M059J (cell line): ENCODE measurements at places on chromosomes 12 and 14. TPM values are rescaled to one million over a fixed set of nuclear protein-coding genes. Genes with fewer than 3 reads are reported as not detected.

DNA sequence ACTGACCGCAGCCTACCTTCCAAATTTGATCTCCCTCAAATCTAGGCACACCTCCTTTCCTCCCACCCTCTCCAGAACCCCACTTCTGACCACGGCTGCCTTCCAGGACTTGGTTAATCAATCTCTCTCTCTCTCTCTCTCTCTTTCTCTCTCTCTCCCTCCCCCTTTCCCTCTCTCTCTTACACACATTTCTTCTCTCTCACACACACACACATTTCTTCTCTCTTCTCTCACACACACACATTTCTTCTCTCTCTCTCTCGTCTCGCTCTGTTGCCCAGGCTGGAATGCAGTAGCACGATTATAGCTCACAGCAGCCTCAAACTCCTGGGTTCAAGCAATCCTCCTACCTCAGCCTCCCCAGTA is 521 bp upstream of the GMFB start:
- no peak for DNase-seq

GRCh38 chr12:50723865-50724264 is 40.0 kb upstream of the ATF1 start:
- no peak for DNase-seq

GRCh38 chr14:51401272-51401671 is 161.2 kb downstream of the TMX1 start:
- DNase-seq: peak; percentile 48

Gene NR4A1
- 0.84 and 2.5 TPM in 2 replicates for total RNA-seq

Gene NTF3
- 1.5 and 1.7 TPM in 2 replicates for total RNA-seq

Gene TAS2R50
- total RNA-seq: 0.25 TPM in 1 of 2 replicates, not detected in the other

DNA sequence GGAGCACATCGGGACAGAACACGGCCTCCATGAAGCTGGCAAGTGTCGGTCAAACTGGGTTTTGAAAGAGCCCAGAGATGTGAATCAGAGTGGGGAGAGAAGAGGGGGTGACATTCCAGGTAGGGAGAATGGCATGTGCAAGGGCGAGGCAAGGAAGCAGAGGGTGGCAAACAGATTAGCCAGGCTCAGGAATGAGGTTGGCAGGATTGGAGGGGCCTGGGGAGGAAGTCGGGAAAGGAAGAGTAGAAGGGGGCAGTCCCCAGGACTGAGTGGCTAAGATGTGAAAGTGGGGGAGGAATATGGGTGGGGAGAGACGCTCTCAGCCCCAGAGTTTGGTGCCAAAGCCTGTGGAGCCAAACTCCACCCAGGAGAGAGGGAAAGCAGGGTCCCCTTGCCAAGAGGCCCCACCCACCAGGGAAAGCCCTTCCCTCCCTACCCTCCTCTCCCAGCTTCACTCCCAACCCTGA is 5.5 kb upstream of the HDAC7 start:
- no peak for DNase-seq

- DNase-seq: no peak
These were observed 113.5 kb upstream of the PCED1B start for GRCh38 chr12:46965880-46966279.

DNA sequence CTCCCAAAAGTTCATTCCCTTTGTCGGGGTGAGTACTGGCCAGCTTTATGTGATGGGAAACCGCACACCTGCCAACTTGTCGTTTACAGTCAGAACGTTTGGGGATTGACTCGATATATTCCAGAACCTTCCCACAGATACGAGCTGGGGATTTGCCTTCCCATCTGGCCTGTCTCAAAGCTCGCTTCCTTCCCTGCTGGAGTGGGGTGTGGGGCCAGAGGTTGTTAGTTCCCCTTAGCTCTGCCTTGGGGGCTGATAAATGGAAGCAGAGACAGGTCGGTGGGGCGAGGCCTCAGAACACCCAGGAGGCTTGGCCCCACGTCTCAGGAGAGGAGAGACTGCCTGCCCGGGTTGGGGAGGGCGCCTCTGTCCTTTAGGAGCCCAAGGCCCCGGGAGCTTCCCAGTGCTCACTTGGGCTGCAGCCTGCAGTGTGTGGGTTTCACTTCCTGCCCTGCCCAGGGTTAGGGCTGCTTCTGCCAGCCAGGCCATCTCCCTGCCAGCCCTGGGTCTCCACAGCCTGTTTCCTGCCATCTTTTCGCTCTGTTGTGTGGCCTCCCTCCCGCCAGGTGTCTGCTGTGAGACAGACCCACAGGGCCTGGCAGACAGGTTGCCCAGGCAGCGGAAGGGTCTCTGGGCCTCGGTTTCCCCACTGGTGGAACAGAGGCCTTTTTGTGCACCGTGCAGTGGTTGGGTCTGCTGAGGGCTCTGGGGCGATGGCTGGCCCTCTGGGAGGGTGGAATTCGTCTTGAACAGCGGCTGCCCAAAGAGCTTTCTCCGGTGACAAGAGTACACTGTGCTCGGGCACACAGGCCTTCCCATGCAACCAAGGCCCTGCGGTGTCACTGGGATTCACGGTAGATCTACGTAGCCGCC is 8.1 kb upstream of the TEX22 start:
- no peak for DNase-seq

DNA sequence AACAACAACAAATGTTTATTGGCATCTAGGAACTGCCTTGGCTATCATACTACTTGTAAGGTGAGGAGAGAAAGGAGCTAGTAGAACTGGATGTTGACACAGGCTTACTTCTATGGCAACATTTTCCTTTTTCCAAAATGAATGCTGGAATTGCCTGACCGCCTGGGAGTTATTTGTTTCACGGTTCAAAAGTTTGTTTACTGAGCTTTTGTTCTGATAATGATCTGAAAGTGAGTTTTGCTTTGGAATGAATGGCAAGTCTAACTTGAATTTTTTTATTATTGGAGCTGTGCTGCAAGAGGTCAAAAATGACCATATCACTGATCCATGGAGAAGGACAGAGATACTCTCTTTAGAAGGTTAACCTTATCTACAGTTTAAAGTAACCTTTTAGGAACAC is 183.5 kb upstream of the CAND1 start:
- DNase-seq: no peak

DNA sequence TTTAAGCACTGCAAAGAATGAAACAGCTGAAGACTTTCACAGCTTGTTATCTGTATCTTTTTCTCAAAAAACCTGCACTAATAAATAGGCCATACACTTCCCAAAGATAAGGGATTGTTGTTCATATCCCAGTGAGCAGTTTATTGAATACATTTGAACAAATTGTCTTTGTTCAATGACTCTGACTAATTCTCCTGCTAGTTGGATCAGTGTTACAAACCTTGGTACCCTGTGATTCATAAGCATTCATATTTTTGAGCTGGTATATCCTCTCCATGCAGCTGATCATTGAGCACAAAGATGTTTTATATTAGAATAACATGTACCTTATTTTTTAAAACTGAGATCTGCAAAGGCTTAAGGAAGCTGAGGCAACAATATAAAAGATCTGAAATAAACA is 58.9 kb upstream of the FSCB start:
- no peak for DNase-seq

Gene ADAMTS20
- 0.30 TPM in 1 of 2 replicates, not detected in the other for total RNA-seq

Gene ACSS3
- 1.4 and 2.6 TPM in 2 replicates for total RNA-seq

Gene NOXRED1
- total RNA-seq: not detected in 2 replicates

DNA sequence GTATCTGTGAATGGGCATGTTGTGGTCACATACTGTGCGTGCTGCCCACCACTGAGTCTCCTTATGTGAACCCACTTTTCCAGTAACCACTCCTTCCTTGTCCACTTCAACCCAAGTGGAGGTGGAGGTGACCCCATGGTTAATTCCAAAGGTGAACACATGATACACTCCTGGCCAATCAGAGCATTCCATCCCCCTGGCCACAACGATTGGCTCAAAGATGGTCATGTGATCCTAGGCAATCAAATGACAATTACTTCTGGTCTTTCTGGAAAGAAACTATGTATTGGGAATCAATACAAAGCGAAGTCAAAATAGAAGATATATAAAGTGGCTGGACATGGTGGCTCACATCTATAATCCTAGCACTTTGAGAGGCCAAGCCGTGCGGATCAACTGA is 20.2 kb upstream of the CCDC60 start:
- DNase-seq: no peak

DNA sequence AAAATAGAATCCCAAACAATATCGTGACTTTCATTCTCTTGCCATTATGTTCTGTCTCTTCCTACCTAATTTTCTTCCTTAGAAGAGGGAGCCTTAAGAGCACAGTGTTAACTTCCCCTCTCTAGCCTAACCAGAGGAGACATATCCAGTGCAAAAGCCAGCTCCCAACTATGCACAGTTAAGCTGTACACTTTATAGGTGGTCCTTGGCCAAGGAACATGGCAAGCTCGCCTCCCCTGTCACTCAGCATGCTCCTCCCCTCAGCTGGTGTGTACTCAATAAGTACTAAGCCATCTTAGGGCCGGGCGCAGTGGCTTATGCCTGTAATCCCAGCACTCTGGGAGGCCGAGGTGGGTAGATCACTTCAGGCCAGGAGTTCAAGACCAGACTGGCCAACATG is 255.1 kb upstream of the TMPO start:
- DNase-seq: no peak

Gene COQ6
- 31.6 and 41.8 TPM in 2 replicates for total RNA-seq

Gene NOS1
- 0.05 TPM in 1 of 2 replicates, not detected in the other for total RNA-seq

Gene SLC2A14
- not detected in 2 replicates for total RNA-seq

- DNase-seq: peak; percentile 36
These were observed 2.8 kb downstream of the VPS29 start for GRCh38 chr12:110498984-110499706.

Gene UNC119B
- 4.8 and 11.1 TPM in 2 replicates for total RNA-seq

GRCh38 chr12:131604859-131605258 is 106.0 kb upstream of the SFSWAP start:
- no peak for DNase-seq

- no peak for DNase-seq
These were observed 243.2 kb downstream of the ALX1 start for GRCh38 chr12:85523197-85523596.

- no peak for DNase-seq
These were observed 29.7 kb upstream of the TMEM179 start for GRCh38 chr14:104634138-104634760.

Gene TNFAIP2
- total RNA-seq: 89.3 and 135 TPM in 2 replicates

- DNase-seq: no peak
These were observed 53.9 kb downstream of the ISCA2 start for GRCh38 chr14:74547331-74547927.

- peak; percentile 84 for DNase-seq
These were observed 118.0 kb downstream of the KICS2 start for GRCh38 chr12:64103825-64104740.

DNA sequence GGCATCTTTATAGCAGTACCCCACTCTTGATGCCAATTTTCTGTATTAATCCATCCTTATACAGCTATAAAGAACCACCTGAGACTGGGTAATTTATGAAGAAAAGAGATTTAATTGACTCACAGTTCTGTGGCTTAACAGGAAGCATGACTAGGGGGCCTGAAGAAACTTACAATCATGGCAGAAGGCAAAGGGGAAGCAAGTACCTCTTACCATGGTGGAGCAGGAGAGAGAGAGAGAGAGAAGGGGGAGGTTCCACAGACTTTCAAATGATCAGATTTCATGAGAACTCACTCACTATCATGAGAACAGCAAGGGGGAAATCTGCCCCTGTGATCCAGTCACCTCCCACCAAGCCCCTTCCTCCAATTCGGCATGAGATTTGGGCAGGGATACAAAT is 84.4 kb downstream of the SLC24A4 start:
- peak; percentile 20 for DNase-seq

Gene WSCD2
- not detected in 2 replicates for total RNA-seq

DNA sequence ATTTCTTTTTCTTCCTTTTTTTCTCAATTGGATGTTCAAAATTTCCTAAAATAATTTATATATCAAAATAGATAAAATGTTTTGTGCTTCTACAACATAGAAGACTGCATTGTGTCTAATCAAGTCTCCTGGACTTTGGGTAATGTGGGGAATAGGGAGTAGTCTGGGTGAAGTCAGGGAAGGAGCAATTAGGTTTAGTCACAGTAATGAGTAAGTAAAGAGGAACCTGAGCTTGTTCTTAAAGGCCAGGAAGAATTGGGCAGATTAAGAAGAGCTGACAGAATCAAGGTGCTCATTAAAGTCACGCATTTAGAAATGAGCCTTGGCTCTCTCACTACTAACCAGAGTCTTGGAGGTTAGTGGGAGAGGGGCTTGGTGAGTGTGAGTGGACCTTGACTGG is 233.3 kb upstream of the SSTR1 start:
- DNase-seq: peak; percentile 6

- no peak for DNase-seq
These were observed 537.1 kb upstream of the SEL1L start for GRCh38 chr14:82070753-82071152.

GRCh38 chr12:26845057-26845666 is 12.2 kb upstream of the ITPR2 start:
- peak; percentile 50 for DNase-seq

- no peak for DNase-seq
These were observed 1134.6 kb downstream of the BCL11B start for GRCh38 chr14:98137131-98138025.

- no peak for DNase-seq
These were observed 455.2 kb downstream of the CCDC91 start for GRCh38 chr12:28645436-28645835.

Gene ACOT4
- total RNA-seq: 0.15 TPM in 1 of 2 replicates, not detected in the other

- peak; percentile 72 for DNase-seq
These were observed 694 bp downstream of the AKAP5 start for GRCh38 chr14:64465831-64466554.

Gene MYRFL
- not detected in 2 replicates for total RNA-seq

DNA sequence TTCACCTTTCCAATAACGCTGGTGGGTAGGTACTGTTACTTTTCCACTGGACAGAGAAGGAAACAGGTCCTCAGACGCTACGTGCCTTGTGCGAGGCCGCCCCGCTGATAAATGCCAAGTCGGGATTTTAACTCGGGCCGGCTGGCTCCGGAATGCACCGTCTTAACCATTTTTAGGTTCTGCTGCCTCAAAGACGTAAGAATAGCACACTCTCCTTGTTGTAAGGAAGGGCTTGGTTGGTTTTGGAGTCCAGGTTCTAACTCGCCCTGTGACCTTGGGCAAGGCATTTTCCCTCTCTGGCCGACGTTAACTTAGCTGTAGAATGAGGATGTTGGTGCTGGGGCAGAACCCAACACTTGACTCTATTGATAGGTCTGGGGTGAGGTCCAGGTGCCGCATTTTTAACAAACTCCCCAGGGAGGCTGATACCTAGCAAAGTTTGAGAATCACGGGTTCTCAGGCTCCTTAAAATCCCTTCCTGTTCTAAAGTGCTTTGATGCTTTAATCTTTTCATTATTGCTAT is 814 bp downstream of the ANKRD13A start:
- DNase-seq: peak; percentile 46

DNA sequence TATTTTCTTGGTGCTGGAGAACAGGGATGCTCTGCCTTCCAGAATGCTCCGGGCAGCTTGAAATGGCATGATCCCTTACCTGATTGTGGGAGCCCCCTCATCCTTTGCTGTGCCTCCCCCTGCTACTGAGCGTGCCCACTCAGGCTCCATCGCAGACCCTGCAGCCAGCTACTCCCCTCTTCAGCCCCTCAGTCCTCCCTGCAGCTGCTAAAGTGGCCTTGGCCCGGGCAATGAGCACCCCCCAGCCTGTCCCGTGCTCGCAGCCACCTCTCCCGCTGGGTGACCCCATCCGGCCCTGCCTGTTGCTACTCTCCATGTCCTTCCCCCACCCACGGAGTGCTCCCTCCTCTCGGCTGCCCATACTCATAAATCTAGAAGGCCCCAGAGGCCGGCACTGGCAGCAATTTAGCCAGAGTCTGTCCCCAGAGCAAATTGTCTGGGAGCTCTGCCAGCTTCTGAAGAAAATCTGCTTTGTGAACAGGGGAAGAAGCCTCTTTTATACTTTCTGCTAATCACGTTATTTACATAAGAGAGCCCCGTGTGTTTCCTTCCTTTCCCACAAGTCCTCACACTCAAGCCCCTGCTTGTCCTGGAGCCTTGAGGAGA is 143.7 kb upstream of the FRMD6 start:
- DNase-seq: peak; percentile 96
